HL-60 (cell line): ENCODE measurements at places on chromosomes 11 and 22.

DNA sequence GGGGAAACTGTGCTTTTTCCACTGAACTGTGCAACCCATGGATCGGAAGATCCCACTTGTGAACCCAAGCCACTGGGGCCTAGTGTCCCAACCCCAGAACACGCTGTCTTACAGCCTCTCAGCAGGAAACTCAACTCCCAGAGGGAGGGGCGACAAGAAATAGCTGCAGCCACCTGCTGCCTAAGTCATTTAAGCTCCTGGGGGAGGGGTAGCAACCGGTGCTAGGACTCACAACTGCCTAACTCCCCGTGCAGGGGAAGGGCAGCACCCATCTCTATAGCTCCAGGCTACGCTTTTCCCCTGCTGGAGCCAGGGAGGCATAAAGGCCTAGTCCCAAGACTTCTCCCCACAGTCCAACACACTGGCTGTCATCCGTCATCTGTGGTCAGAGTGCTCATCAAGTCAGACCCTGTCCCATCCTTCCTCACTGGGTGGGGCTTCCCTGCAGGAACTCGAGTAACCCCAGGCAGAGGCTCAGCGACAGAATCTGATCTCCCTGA is 363.0 kb downstream of the LUZP2 start:
- no peak for DNase-seq

DNA sequence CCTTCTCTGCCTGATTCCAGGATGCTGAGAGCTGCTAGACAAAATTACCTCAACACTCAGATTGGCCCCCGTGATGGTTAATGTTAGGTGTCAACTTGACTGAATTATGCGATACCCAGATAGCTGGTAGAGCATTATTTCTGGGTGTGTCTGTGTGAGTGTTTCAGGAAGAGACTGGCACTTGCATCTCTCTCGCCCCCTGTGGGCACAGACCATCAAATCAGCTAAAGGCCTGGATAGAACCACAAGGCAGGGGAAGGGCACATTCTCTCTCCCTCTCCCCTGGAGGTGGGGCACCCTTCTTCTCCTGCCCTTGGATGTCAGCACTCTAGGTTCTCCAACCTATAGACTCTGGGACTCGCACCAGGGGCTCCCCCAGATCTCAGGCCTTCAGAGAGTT is 79.7 kb downstream of the KIRREL3 start:
- no peak for DNase-seq

- no peak for DNase-seq
These were observed 311.0 kb downstream of the SBF2 start for GRCh38 chr11:9982796-9983579.

DNA sequence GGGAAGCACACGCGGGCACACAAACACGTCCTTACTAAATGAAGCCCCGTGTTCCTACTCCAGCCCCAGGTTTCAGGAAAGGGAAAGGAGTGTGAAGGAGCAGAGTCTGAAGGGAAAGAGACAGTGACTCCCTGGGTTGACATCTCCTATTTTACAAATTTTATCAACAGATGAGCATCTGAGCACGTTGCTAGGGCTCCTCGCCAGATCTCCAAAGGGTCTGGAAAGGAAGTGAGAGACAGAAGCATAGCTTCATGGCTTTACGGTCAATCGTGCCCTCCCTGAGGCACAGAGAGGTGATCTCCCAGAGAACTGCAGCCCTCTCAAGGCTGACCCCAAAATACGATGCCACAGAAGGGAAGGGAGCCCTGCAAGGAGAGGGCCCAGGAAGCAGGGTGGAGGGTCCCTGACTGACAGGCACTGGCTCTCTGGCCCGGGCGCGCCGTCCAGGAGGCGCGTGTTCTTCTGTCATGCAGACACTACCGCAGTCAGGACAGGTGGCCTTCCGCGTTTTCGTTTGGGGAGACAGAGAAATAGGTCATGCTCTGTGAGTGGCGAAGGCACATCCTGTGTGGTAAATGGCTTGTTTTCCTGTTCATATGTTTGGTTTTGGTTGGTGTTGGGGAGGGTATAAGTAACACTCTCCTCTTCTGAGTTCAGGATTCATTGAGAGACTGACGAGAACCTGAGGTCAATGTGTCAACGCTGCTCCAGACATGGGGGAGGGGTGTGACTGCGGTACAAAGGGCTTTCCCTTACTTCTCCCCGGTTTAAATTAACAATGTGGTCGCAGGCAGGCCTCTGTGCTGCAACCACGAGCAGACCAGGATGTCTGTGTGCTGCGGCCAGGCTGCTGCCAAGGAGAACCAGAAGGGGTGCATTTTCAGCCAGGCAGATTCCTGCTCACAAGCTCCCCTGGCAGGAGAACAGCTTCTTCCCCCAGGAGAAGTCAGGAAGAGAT is 813.3 kb downstream of the OPCML start:
- DNase-seq = peak; percentile 33
